Effector memory CD4-positive, alpha-beta T cell (primary cell): ENCODE measurements at places on chromosomes 3 and 15.
A peak's percentile ranks its signal among the peaks of the same experiment; 100 is the strongest.

- DNase-seq, result no peak
Measured at GRCh38 chr3:132805071-132805470, 82.9 kb upstream of the NPHP3 start.

DNA sequence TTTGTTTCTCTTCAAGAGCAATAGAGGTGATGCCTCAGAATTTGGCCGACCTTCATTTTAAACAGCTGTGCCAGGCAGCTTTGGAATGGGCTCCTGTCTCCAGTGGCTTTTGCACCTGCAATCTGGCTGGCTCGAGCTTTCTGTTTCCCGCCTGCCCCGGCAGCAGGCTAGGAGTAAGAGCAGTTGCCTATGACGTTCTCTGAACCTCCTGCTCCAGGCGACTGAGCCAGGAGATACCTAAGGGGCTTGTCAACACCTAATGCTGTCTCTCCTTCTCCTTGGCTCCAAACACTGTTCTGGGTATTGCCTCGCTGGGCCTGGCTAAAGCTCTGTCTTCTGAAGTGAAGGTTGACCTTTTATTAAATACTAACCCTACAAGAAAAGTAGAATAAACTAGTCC lies 229.9 kb downstream of the LRRN1 start:
- no peak for DNase-seq

DNA sequence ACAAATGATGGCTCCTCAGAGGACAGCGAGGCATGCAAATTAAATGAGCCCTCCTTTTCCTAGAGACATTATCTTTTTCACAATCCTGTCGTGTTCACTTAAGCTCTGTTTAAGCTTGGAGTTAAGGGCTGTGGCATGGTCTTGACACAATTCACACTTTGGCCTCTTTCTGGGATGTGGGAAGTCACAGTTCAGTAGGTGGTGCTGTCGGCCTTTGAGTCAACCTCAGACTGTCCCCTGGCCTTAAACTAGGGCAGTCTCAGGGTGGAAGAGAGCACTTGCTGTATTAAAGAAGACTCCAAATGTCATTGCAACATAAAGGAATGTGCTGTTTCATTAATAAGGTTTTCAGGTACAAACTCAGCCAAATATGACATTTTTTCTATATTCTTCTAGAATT lies 351.0 kb downstream of the MCTP2 start:
- DNase-seq, result no peak

GRCh38 chr3:56799251-56799882 lies 2.4 kb downstream of the ARHGEF3 start:
- no peak for DNase-seq

GRCh38 chr3:43770426-43771103 lies 79.8 kb downstream of the ABHD5 start:
- peak; percentile 48 for DNase-seq

DNA sequence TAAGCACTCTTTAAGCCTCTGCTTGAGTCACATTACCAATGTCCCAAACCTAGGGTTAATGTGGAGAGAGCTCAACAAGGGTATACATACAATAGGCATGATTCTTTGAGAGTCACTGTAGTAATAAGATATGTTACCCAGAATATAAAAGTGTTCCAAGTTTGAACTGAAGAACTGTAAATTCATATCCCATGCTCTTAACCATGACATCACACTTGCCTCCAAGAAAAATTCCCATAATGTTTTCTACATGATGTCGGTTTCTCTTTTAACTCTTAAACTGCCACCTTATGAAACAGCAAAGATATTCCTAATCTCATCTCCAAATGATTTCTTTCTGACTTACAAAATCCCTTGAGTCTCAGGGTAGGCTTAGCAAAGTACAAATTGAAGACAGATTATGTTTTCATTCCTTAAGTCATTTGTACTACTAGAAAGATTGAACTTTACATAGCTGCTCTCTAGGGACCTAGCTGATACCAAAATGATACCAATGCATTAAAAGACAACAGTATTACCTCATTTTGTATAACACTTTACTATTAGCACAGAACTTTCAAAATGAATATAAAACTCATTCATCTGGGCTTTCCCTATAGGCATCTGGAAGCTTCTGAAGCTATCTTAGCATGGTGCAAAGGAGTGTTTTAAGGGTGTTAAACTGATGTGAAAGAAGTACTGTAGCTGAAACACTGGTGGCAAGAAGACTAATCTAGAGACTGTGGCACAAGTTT lies 127.1 kb downstream of the KCNMB2 start:
- DNase-seq, result no peak

- DNase-seq, result no peak
Measured at GRCh38 chr3:33658991-33659848, 58.8 kb downstream of the CLASP2 start.

DNA sequence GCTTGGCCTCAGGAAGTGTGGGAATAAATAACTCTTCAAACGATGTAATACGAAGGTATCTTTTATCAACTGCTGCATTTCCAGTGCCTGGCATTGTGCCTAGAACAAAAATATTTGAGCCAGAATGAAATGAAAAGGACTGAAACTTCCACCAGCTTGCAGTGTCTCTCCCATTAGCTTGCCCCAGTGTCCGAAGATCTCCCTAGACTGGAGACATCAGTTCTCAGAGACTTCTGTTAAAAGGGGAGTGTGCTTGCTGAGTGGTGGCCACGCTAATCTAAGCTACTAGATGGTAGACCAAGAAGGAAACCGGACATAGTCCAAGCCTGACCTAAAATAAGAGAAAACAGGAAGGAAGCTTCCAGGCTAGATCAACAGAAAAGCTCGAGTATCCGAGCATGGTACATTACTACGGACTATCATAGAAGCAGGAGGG lies 28.6 kb downstream of the KCNAB1 start:
- no peak for DNase-seq

DNA sequence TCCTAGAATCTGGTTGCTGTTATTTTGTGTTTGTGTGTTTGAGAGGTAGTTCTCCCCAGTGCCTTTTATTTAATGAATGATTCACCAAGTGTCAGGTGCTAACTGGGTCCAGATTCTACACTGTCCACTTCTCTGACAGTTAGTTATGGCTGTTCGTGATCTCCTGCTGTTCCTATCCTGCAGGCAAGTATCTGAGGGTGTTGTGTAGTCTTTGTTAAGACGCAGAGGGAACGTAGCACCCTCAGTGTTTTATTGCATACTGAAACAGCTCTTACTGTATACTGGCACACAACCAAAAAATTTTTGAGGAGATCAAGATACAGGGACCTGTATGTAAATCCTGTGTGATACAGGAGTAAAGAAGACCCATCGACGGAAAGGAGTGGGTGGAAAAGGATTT lies 1271.3 kb downstream of the ROBO1 start:
- DNase-seq, result no peak

DNA sequence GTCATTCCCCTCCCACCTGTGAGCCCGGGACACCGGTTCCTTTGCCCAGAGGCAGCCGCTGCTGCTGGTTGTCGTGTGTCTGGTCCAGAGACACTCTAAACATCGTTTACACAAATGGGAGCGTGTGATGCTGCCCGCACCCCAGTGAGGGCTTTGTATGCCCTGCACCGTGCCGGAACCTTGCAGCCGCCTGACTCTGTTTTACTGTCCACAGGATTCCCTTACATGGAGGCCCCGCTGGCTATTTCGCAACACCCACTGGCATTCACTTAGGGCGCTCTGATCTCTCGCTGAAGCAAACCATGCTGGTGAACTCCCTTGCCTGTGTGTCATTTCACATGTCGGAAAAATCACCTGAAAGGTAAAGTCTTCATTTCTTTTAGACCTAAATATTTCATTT lies 100.8 kb upstream of the SLC6A6 start:
- no peak for DNase-seq

GRCh38 chr3:13477943-13478342 lies 2.2 kb upstream of the HDAC11 start:
- no peak for DNase-seq

GRCh38 chr3:123042413-123042812 lies 14.8 kb upstream of the SEMA5B start:
- DNase-seq, result no peak

DNA sequence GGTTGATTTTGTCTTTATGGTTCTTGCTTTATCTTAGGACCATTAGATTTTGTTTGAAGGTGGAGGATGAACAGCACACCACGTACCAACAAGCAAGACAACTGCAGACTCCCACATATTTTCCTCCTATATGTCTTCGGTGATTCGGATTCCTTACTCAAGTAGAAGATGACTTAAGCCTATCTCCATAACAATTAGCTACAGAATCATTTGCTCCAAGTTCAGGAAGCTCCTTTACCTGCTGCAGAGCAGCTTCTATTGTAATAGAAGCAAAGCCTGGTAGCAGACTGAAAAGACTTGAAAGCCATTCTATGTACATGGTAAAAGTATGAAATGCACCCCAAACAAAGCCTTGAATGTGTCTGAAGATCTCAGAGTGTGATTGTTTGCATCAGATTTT lies 229.0 kb downstream of the SOX2 start:
- no peak for DNase-seq

- no peak for DNase-seq
Measured at GRCh38 chr3:143628971-143629370, 219.3 kb downstream of the SLC9A9 start.

DNA sequence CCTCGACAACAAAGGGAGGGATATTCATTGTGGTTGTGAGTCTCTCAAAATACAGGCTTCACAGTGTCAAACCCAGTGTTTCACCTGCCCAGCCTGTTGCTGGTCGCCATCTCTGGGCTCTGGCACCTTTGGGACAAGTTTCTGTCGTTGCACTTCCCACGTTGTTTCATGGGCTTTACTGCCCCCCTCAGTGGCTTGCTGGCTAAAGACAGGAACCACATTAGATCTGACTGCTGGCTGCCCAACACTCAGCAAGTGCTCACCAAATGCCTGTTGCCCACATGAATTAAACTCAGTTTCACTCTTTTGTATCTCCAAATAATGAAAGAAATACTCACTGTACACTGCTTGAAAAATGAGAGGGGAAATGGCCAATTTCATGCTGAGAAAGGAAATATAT lies 27.6 kb downstream of the FOXL2 start:
- no peak for DNase-seq

DNA sequence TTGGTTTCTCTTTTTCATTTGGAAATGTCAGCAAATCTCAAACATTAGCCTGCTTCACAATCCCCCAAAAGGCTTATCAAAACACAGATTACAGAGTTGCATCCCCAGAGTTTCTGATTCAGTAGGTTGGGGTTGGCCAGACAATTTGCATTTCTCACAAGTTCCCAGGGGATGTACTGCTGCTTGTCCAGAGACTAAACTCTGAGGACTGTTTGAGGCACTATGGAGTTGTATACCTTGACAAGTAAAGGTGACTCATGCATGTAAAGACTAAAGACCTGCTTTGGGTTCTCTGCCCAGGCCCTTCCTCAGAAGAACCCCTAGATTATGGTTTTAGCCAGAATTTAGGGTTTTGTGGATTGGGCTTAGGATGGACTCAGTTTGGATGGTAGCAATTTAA lies 151.1 kb upstream of the ARHGEF26 start:
- DNase-seq, result no peak

- no peak for DNase-seq
Measured at GRCh38 chr15:66820481-66821176, 118.6 kb downstream of the SMAD6 start.

DNA sequence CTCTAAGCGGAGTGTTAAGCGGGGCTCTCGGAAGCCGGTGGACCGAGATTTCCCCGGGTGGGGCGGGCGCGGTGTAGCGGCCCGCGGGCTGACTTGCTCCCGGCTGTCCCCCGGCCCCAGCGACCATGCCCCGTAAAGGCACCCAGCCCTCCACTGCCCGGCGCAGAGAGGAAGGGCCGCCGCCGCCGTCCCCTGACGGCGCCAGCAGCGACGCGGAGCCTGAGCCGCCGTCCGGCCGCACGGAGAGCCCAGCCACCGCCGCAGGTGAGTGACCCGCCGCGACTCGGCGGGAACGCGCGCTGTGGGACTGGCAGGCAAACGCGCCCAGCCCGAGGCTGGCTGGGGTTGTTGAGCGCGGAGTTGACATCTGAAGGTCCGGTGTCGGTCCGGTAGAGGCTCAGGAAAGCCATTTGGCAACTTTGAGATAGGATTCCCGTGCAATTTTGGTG lies 1.3 kb downstream of the SMC4 start:
- no peak for DNase-seq

DNA sequence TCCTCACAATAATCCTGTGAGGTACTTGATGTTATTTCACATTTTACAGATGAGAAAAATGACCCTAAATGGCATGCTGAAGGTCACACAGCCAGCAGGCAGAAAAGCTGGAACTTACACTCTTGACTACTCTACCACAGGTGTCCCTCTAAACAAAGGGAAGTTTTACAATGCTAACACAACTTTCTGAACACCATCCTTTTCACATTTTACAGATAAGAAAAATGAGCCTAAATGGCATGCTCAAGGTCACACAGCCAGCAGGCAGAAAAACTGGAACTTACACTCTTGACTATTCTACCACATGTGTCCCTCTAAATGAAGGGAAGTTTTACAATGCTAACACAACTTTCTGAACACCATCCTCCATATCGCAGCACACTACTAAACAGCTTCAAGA lies 35.6 kb downstream of the TMCC1 start:
- DNase-seq, result no peak

- no peak for DNase-seq
Measured at GRCh38 chr3:66068255-66068654, 29.5 kb upstream of the MAGI1 start.

GRCh38 chr15:85707519-85708338 lies 87.0 kb downstream of the KLHL25 start:
- DNase-seq, result no peak

DNA sequence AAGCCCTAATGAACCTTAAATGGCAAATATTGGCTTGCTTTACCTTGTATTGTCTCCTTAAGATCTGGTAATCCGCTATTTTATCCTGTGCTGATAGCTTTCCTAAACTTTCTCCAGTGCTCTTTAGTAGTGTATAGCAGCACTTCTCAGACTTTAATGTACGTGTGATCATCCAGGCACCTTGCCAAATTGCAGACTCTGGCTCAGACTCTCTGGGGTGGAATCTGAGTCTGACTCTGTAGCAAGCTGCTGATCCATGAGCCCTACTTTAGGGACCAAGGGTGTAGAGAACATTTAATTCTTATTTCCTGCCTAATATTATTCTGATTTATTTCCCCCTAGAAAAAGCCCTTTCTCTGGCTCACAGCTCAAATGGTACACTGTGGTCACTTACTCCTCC lies 518.8 kb upstream of the ZNF385D start:
- DNase-seq, result no peak

DNA sequence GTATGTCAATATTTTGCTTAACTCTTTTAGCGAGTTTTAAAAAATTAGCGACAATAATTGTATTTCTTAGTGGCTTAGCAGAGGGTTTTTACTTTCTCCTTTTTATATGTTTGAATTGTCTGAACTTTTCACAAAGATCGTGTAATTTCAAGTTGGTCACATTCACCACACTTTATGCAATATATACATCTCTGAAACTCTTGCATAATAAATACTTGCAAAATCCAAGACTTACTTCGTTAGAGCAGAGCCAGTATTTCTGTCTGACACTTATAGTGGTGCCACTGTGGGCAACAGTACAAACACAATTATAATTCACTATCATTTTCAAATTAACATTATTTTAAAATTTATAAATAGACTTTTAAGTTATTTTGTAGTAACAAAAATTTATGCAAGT lies 62.0 kb downstream of the SUCNR1 start:
- DNase-seq, result no peak
